ENCODE measurements at places on chromosomes 4 and X. TPM values are rescaled to one million over a fixed set of nuclear protein-coding genes. Genes with fewer than 3 reads are reported as not detected.

GRCh38 chr4:2924765-2925301 lies 38.4 kb downstream of the NOP14 start:
- DNase-seq = no peak

- no peak for DNase-seq
These were observed 40.4 kb downstream of the CCDC158 start for GRCh38 chr4:76380561-76380960.

DNA sequence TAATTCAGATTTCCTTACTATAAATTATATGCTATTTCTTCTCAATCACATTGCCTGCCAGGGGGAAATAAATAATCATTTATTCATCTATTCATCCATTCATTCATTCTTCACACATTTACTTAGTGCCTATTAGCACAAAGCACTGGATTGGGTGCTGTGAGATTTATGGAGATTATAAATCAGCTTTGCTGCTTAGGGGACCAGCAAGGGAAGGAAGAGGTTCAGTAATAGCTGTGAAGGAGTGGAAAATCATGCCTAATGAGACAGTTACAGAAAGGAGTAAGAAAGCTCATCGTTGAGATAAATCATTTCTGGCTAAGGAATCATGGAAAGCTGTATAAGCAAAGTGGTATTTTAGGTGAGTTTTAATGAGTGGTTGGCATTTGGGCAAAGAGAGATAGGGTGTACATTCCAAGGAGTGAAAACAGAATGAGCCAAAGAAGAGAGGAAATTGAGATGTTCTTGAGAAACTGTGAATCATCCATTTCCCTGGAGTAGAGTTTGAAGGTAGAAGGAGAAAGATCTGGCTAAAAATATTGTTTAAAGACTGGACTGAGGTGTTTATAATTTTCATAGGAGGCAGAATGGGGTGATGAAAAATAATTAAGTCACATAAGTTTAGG lies 9.6 kb downstream of the ARSJ start:
- no peak for DNase-seq

- DNase-seq = no peak
These were observed 47.4 kb upstream of the HOPX start for GRCh38 chr4:56728512-56728911.

DNA sequence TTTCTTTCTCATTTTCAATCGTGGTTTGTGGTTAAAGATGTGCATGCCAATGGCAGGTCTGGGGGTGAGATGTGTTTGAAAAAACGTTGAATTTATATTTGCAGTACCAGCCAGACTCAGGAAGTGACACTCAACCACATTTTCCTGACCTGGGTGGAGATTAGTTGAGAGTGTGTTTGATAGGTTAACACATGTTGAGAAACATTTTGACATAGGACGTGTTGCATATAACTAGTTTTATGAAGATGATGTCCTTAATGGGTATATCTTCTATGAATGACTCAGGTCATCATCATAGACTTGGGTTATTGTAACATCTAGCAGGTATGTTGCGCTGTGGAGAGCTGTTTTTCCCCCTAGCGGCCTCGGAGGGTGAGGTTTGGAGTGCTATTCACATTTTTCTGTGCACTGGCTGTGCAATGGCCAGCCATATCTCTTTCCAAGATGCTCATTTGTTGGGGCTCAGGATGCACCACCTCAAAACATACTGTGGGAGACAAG lies 21.7 kb upstream of the CD38 start:
- no peak for DNase-seq

DNA sequence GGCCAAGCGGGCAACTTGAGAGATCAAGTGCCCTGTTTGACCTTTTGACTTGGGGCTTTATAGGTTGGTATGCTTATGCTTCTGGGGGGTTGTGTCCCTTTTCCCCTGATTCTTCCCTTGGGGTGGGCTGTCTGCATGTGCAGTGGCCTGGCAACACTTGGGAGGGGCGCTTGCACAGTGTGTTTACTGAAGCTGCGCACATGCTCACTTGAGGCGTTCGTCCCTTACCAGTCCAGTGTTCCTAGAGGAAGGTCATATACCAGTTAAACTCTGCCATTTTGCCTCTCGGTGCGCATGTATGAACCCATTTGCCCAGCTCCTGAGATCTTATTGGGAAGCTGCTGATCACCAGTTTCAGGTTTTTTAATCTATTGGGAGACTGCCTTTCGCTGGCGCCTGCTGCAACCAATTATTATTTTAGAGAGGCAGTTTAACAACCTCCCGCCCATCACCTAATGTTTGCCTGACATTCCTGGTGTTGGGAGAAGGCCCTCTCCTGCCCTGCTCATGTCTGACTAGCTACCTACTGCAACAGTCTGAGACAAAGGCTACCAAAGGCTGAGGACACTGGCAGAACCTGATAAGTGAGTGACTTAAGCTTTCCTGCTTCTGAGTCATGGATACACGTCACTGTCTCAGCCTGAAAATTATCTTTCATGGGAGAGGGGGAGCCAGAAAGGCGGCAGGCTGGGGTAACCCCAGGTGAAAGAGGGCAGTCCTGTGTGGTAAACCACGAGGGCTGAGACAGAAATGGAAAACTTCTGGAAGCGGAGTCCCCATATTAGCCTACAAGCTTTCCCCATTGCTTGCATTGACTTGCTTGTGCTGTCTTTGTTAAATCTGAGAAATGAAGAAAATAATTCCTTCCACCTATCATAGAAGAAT lies 97.6 kb downstream of the CPE start:
- no peak for DNase-seq

- DNase-seq = no peak
These were observed 56.8 kb downstream of the HMGB2 start for GRCh38 chr4:173277340-173277739.

- DNase-seq = no peak
These were observed 82.4 kb upstream of the FAM9C start for GRCh38 chrX:13126775-13127174.

DNA sequence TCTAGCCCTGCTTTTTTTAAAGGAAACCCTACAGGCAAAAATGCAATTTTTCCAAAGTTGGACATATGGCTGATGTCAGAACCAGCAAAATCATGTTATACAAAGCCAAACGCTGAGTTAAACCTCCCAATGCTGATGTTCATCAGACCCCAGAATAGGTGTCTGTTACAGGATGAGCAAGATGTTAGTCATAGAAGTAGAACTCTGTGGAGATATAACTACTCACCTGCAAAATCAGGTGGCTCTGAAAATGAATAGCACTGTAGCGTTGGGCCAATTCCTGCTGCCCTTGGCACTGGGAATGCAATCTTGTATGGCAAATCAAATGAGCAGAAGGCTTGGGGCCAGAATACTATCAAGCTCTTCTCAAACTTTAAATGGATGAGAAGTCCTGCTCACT lies 634.1 kb downstream of the RPA4 start:
- no peak for DNase-seq

GRCh38 chr4:3808597-3808996 lies 42.4 kb downstream of the ADRA2C start:
- no peak for DNase-seq

- DNase-seq = no peak
These were observed 21.4 kb downstream of the HELT start for GRCh38 chr4:185039508-185040273.

GRCh38 chr4:3464911-3465697 lies 2.0 kb downstream of the DOK7 start:
- DNase-seq = no peak

- no peak for DNase-seq
These were observed 369.2 kb upstream of the LCORL start for GRCh38 chr4:18390655-18391353.

- DNase-seq = no peak
These were observed 4.2 kb upstream of the PKD2 start for GRCh38 chr4:88003261-88003660.

GRCh38 chr4:48836658-48837057 lies 5.8 kb downstream of the OCIAD1 start:
- no peak for DNase-seq

GRCh38 chr4:20326977-20327376 lies 75.3 kb downstream of the SLIT2 start:
- DNase-seq = no peak

DNA sequence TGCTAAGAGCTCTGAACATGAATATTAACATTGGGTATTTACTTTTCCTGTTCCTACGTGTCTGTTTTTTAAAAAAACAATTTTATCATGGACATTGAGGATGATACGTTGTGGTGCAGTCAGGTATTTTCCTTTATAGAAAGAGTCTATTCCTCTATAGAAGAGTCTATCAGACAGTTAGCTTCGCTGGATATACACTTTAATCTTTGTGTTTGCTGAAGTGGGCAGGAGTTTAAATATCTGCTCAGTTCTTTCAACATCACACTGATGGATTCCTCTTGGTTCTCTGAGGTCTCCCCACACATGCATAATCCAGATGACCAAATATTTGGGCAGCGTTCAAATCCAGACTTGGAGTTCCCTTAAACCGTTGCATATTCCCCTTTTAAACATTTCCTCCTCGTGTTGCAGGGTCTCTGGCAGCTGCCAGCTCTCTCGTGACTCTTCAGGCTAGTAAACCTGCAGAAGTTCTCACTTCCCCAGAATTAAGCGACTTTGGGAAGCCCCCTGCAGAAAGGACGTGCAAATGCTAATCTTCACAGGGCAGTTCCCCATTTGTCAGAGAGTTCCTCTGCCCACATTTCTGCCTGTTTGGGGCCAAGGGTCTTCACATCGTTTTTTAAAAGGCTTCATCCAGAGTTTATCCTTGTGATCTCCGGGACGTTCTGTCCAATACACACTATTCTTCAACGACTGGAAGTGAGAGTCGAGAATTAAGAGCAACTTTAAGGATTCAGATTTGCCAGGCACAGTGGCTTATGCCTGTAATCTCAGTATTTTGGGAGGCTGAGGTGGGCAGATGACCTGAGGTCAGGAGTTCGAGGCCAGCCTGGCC lies 20.5 kb upstream of the DHRSX start:
- no peak for DNase-seq

DNA sequence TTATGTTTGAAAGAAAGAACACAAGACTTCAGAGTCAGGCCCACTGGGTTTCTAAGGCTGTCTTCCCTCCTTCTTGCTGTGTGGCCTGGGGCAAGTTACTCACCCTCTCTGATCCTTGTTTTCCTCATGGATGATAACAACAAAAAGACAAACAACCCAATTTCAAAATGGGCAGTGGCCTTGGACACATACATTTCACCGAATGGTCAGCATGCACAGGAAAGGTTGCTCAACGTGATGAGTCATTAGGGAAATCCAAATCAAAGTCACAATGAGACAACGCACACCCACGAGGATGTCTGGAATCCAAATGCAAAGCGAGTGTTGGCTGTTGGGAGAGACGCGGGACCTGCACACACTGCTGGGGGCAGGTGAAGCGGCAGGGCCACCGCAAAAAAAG lies 50.8 kb upstream of the PPP2R2C start:
- DNase-seq = no peak

DNA sequence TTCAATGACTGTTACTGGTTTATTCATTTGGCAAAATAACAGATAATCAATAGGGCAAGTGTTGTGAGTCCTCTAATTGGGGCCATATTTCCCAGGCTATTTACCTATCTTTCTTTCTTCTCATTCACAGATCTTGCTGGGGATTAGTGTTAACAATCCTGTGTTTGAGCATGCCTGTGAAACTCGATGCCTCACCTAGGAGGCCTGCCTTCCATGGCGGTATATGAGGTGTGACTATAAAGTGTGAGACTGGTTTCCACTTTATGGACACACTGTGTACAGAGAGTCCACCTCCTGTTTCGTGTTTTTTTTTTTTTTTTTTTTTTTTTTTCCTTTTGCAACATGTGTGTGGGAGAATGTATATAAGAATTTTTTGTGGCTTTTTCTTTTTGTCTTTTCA lies 199.3 kb downstream of the BMPR1B start:
- DNase-seq = no peak

- no peak for DNase-seq
These were observed 12.1 kb upstream of the TLR8 start for GRCh38 chrX:12894074-12895030.

- DNase-seq = no peak
These were observed 114.4 kb downstream of the GLRA3 start for GRCh38 chr4:174714393-174715211.

- no peak for DNase-seq
These were observed 219.4 kb downstream of the EPHA5 start for GRCh38 chr4:65450899-65451298.

The HPF1 gene
- 51.5 TPM for polyA plus RNA-seq

The PAGE1 gene
- not detected for polyA plus RNA-seq

The NPY5R gene
- polyA plus RNA-seq = 4.7 TPM

The SH3D19 gene
- 32.9 TPM for polyA plus RNA-seq

The F11 gene
- polyA plus RNA-seq = 2.8 TPM

The TASL gene
- 0.42 TPM for polyA plus RNA-seq

The CCDC158 gene
- polyA plus RNA-seq = 1.0 TPM

Data from right renal pelvis (tissue), 4 donors.